CD4-positive, alpha-beta T cell treated with Interferon gamma for 1 hour (primary cell): ENCODE measurements at places on chromosomes 16 and 17.

DNA sequence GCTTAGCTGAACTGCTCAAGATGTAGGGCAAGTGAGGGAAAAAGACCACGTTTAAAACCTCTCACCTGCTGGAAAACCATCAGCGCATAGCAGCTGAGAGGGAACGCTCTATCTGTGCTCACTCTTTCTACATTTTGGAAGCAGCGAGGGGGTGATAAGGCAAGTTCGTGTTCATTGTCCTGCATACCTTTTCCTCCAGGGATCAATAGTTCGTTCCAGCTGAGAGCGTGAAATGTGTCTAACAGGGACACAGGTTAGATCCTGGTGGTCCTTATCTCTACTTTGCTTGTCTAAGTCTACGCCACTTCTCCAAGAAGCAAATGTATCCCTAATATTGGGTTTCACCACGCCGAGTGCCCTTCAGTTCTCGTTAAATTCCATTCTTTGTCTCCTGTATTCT, 183.5 kb upstream of the ZFHX3 start:
- DNase-seq = no peak

- DNase-seq = no peak
Measured at GRCh38 chr17:50469208-50469605, 527 bp upstream of the CHAD start.

DNA sequence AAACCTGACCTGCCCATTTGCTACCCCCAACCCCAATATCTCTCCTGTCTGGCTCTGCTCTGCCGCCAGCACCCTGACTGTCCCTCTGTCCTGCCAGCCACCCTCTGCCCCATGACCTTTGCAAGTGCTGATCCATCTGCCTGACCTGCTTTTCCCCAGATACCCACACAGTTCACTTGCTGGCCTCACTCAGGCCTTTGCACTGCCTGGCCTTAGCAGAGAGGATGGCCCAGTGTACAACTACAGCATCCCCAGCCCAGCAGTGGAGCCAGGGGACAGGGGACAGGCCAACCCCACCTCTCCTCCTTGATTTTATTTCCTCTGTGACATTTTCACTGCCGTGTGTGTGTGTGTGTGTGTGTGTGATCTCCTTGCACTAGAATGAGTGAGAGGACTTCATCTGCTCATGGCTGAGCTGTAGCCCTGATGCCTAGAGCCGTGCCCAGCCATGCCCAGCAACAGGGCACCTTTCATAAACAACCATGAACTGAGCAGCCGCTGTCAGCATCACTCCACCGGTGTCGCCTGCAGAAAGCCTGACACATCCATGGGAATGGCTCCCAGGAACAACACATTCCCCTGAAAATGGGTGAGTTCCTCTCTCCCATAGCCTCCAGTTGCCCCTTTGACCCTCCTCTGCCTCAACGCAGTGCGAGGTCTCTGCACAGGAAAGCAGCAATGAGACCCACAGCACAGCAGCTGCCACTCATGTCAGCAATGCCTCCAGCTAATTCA, 36.0 kb upstream of the RBFOX3 start:
- DNase-seq = no peak

GRCh38 chr17:83159204-83160049, 80.0 kb downstream of the METRNL start:
- no peak for DNase-seq

GRCh38 chr17:72719578-72720493, 372.7 kb downstream of the SLC39A11 start:
- peak; percentile 33 for DNase-seq
